ENCODE measurements at places on chromosomes 5 and 9. TPM values are rescaled to one million over a fixed set of nuclear protein-coding genes. Genes with fewer than 3 reads are reported as not detected.

GRCh38 chr5:169870211-169870610 is 110.1 kb downstream of the INSYN2B start:
- DNase-seq: no peak

DNA sequence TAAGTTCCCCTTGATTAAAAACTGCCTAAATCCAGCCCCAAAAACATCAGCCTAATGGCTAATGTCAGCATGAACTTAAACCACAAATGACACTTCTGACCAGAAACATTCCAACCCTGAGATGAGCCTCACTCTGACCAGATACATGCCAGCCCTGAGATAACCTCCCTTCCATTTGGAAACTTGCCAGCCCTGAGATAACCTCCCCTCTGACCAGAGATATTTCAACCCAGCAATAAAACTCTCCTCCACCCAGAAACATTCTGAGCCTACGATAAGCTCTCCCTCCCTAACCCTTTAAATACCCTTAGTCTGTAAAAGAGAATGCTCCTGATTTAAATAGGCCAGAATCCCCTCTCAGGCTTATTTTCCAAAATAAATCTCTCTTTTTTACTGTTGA is 1035.7 kb upstream of the NUDT12 start:
- no peak for DNase-seq

DNA sequence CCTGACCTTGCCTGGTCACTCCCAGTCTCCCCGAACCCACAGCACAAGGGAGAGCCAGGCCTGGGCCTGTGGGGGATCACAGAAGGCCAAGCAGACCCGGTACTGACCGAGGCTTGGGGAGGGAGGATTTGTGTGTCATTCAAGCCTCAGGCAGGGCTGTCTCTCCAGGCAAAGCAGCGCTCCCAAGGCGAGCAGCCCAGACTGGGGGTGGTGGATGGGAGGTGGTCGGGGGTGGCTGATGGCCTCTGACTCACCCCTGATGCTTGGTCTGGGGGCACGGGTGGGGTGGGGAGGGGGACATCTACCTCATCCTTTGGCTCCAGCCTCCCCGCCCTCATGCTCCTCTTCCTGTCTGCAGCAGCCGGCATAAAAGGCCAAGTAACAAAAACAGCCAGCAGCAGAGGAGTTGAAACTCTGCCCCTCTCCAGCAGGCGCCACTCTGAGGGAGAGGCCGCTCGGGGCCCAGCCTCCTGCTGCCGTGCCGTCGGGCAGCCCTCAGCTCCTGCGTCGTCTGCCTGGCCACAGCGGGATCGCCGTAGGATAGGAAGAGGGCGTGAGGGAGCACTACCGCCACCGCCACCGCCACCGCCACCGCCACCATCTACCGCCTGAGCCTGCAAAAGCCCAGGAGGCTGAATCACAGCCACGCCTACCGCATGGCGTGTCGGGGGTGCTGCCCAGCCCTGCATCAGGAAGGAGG is 166.0 kb downstream of the OLFM1 start:
- no peak for DNase-seq

- DNase-seq: no peak
Observed at GRCh38 chr5:151651997-151652645, 34.6 kb downstream of the SPARC start.

DNA sequence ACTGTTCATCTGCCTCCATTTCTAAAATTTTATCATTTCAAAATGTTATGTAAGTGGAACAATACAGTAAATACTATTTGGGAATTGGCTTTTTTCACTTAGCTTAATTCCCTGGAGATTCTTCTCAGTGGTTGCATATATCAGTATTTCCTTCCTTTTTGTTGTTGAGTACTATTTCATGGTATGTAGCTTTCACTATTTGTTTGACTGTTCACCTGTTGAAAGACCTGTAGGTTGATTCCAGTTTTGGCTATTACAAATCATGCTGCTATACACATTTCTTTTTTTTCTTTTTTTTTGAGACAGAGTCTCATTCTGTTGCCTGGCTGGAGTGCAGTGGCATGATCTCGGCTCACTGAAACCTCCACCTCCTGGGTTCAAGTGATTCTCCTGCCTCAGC is 33.0 kb upstream of the PWWP2A start:
- DNase-seq: no peak

DNA sequence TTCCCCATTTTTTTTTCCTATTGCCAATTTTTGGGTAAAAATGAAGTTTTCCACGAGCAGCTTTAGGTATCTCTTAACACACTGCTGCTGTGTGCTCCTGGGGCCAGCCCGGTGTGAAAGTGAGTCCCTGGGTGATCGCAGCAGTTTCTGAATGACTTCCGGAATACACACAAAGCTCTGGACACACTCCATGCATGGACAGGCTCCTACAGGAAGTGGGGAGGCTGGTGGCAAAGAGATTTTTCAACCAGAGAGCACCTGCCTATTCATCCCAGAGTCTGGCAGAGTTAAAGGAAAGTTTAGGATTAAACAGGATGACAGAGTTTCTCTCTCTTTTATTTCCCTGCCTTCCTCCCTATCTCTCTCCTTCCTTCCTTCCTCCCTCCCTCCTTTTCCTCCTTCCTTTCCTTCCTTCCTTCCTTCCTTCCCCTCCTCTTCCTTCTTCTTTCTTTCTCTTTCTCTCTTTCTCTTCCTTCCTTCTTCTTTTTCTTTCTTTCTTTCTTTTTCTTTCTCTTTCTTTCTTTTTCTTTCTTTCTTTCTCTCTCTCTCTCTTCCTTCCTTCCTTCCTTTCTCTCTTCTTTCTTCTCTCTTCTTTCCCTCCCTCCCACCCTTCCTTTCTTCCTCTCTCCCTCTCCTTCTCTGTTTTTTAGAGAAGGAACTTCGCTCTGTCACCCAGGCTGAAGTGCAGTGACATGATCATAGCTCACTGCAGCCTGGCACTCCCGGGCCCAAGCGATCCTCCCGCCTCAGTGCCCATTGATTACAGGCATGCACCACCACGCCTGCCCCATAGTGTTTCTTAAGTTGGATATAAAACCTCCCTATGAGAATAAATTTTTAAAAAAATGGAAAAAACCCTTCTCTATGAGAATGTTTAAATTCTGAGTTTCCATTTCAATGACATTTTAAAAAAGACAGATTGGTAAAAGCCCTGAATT is 38.7 kb upstream of the UBTD2 start:
- DNase-seq: no peak

GRCh38 chr5:176169393-176170063 is 68.7 kb upstream of the SIMC1 start:
- DNase-seq: no peak

- DNase-seq: no peak
Observed at GRCh38 chr9:82475584-82476301, 487.2 kb downstream of the SPATA31D1 start.

- no peak for DNase-seq
Observed at GRCh38 chr9:134303601-134304000, 22.7 kb upstream of the RXRA start.

GRCh38 chr5:43017428-43017815 is 22.7 kb downstream of the ANXA2R start:
- no peak for DNase-seq

DNA sequence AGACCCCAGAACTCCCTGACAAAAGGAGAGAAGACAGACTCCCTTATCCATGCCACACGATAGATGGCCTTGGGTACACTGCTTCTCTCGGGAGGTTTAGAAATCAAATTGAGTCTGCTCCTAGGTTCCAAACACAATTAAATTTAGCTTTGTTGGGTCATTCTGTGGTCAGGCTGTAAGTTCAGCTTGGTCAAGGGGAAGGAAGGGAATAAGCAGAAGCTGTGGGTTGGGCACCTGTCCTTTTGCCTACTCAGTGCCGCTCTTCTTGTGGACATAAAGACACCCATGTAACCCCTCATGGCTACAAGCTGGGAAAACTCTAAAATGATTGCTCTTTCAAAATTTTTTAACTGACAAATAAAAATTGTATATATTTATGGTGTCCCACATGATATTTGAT is 19.1 kb upstream of the AK3 start:
- no peak for DNase-seq

- no peak for DNase-seq
Observed at GRCh38 chr5:156258934-156259333, 68.0 kb upstream of the SGCD start.

DNA sequence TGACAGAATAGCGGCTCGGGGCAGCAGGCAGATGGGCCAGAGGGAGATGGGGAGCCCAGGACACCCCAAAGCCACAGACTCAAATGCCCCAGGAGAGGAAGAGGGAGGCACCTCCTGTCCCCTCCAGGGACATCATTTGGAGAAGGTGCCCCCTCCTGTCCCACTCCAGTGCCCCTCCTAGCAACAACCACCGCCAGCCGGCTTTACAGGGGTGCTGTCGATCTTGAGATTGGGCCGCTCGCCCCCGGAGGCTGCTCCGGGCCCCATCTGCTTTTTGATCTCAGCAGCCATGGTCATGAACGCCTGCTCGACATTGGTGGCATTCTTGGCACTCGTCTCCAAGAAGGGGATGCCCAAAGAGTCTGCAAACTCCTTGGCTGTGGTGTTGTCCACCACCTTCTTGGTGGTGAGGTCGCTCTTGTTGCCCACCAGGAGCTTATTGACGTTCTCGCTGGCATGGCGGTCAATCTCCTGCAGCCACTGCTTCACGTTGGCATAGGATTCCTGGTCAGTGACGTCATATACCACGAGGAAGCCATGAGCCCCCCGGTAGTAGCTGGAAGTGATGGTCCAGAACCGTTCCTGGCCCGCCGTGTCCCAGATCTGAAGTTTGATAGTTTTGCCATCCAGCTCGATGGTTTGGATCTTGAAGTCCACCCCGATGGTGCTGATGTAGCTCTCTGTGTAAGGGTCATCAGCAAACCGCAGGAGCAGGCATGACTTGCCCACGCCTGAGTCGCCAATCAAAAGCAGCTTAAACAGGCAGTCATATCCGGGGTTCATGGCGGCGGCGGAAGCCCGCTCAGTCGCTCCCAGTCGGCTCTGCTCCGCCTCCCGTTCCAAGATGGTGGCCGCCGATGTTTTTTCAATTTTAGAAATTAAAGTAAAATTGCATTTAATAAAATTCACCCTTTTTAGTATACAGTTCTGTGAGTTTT is 14.0 kb upstream of the FRMPD1 start:
- no peak for DNase-seq

GRCh38 chr5:172350212-172351181 is 66.9 kb upstream of the UBTD2 start:
- DNase-seq: no peak

DNA sequence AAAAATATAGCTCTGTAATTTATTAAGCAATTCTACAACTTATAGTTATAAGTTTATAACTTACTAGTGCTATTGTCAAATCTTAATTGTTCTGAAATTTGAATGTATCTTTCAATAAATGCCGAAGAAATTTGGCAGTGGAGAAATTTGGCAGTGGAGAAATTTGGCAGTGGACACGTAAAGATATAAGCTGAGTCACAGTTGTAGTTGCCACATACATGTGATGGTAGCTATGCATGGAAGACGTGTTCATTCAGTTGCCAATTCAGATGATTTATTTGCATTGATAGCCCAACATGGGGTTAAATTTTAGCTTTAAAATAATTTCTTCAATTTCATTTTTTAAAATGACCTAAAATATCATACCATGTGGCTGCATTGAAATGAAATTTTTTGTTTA is 127.8 kb upstream of the NR4A3 start:
- DNase-seq: no peak

- no peak for DNase-seq
Observed at GRCh38 chr5:150132740-150133139, 22.9 kb downstream of the PDGFRB start.

GRCh38 chr5:143153332-143154119 is 250.0 kb downstream of the NR3C1 start:
- no peak for DNase-seq

DNA sequence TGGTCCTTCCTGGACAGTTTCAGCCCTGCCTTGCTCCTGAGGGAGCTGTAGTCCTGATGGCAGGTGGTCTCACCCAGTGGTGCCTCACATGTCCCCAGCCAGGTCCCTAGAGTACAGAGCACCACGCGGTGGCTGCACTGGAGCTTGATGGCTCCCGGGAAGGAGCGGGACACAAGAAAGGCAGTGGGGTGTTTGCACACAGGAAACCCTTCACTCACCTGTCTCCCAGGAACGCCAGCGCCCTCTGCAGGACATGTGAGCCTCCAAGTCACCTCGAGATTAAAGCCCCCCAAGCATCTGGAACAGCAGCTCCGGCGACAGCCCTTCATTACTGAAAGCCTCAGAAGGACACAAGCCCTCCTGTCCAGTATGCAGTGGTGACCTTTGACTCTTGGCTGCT is 19.9 kb upstream of the TMEM250 start:
- no peak for DNase-seq

DNA sequence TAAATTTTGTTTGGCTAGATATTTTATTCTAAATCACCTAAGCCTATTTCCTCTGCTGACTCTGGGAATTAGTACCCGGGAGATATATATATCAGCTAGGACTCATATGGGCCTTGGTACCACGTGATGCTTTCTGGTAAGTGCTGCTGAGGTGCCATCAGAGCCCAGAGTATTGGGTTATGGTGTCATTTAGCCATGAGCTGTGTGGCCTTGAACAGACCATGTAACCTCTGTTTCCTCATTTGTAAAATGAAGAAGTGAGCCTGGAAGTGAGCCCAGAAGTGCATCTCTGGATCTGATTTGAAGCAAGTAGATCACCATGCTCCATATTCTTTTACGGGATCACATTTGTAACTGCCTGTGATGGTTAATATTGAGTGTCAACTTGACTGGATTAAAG is 126.1 kb downstream of the GPBP1 start:
- no peak for DNase-seq

DNA sequence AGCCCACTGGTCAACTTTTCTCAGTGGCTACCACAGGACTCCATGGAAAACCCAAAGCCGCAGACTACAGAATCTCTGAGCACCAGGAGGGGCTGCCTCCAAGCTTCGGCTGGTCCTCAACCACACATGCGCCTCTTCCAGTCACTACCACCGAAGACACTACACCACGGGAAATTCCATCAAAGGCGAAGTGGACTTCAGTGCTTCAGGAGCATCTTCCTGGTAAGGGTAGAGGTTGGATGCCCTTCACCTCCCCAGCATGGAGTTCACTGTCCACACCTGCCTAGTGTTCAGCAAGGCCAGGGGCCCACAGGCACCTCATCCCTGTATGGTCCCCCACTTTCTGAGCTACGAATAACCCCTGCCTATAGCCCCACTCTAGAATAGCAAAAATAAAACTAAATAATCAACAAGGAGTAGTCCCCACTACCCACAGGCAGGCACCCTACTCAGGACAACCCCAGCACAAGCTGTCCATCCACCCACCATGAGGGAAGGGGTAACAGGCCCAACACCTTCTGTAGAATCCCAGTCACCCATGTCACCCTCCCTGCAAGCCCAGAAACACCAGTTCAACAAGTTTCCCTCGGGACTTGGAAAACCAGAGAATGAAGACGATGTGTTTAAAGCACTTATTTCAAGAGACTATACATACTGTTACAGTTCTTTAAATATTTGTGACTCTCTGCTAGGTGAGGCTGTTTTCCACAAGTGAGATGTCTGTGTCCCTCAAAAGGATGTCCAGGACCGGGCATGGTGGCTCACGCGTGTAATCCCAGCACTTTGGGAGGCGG is 2.6 kb downstream of the VDAC1 start:
- DNase-seq: no peak

The HMCN2 gene
- total RNA-seq: not detected

The CDC20B gene
- total RNA-seq: not detected

The PSMB7 gene
- total RNA-seq: 193 TPM

The SPEF2 gene
- total RNA-seq: 2.3 TPM

The FBP1 gene
- total RNA-seq: 2.9 TPM

The LHX3 gene
- total RNA-seq: not detected

The PCDHB5 gene
- total RNA-seq: 0.63 TPM

The PELO gene
- 17.7 TPM for total RNA-seq

The SLC9A3 gene
- total RNA-seq: 1.3 TPM

The SLC4A9 gene
- not detected for total RNA-seq

The PCDHA4 gene
- not detected for total RNA-seq

The FOXI1 gene
- not detected for total RNA-seq

The DNAJA1 gene
- total RNA-seq: 227 TPM

The SLC34A3 gene
- total RNA-seq: 0.07 TPM

The PCDHGC4 gene
- total RNA-seq: 0.07 TPM

The ZBTB5 gene
- 6.3 TPM for total RNA-seq

The PDGFRB gene
- total RNA-seq: 2.2 TPM

The PCDHB3 gene
- 0.22 TPM for total RNA-seq
